Esophagus squamous epithelium (tissue), 5 donors: ENCODE measurements at places on chromosomes 13 and 19.

DNA sequence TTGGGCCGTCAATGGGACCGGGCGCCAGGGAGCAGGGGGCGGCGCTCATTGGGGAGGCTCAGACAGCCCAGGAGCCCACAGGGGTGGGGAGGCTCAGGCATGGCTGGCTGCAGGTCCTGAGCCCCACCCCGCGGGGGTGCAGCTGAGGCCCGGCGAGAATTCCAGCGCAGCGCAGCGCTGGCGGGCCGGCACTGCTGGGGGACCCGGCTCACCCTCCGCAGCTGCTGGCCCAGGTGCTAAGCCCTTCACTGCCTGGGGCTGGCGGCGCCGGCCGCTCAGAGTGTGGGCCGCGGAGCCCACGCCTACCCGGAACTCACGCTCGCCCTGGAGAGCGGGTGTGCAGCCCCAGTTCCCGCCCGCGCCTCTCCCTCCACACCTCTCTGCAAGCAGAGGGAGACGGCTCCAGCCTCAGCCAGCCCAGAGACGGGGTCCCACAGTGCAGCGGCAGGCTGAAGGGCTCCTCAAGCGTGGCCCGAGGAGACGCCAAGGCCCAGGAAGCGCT lies 1227.4 kb downstream of the PCDH17 start:
- DNase-seq = no peak

DNA sequence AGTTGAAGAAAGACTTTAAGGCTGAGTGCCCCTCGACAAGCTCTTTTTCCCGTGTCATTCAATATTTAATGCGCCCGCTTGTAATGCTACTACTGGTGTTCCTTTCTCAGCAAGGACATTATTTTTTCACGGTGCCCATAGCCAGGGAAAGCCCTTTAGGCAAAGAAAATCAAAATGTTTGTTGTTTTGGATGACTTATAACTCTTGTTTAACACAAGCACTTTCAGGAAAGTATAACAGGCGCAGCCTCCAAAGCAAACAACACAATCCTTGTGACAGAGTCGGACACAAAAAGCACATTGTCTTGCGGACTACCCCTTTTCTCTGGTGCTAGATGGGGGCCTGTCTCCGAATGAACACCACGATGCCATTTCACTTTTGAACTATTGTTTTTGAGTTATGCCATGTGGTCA lies 12.4 kb downstream of the ZIC5 start:
- no peak for DNase-seq

DNA sequence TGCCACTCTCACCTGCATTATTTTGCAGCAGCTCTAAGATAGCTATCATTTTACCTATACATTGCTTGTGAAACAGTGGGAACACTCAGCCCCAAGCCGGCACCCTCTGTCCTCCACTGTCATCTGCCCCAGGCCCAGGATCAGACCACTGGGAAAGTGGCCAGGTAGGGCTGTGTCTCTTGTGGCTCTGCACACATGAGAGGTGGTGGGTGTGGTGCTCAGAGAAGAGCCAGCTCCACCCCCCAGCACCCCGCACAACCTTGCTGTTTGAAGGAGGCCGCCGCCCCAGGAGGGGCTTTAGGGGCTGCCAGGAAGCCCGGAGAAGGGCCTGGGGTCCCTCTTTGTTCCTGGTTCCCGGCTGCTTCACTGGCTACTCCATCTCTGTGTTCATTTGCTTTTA lies 26.6 kb downstream of the PPP1R37 start:
- no peak for DNase-seq

- DNase-seq = no peak
Observed at GRCh38 chr19:6076675-6077463, 33.4 kb downstream of the RFX2 start.

DNA sequence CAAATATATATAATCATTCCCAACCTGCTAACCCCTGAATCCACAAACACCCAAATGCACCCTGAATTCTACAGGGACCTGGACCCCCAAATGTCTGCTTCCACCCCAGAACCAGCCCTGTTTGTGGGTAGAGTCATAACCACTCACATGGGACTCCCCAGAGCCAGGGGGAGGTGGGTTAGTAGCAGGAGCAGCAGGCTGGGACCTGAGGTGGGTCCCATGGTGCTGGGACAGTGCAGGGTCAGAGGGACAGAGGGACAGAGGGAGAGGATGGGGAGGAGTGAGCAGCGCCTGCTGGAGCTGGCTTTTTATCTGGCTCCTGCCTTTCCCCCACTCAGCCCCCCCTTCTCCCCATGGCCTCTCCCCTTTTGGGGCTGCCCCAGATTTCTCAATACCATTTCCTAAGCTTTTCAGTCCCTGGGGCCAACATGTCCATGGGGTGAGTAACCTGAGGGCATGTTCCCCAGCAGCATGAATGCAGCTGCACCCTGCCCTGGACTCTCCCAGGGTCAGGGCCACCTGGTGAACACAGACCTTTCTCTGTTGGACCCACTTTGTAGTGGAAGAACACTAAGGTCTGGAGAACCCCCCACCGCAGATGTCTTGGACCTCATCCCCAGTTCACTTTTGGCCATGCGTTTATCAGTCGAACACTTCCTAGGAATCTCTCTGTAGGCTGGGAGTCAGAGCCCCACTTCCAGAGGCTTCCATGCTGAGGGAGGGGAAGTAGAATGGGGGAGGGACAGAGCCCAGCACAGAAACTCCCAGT lies at the start of gene C3:
Gene C3 (minus strand): TSS at position 282 of the 769 bp plus-strand sequence. CDS start 61 bp downstream, at position 221.
- no peak for DNase-seq

GRCh38 chr13:35866801-35867200 lies 264.4 kb downstream of the DCLK1 start:
- no peak for DNase-seq

DNA sequence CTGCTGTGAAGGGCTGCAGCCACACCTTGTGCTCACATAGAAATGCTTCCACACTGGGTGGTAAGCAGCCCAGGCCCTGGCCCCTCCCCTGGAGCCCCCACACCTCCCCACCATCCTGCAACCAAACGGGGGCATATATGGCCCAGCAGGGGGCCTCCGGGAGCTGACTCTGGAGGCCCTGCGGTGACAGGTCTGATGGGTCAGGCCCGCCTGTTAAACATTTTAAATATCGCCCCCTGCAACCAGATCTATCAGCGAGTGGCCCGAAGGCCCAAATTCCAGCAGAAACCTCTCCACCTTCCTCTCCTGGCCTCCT lies 48.0 kb upstream of the KATNAL1 start:
- no peak for DNase-seq

GRCh38 chr13:35681685-35682084 lies 205.2 kb upstream of the MAB21L1 start:
- no peak for DNase-seq

DNA sequence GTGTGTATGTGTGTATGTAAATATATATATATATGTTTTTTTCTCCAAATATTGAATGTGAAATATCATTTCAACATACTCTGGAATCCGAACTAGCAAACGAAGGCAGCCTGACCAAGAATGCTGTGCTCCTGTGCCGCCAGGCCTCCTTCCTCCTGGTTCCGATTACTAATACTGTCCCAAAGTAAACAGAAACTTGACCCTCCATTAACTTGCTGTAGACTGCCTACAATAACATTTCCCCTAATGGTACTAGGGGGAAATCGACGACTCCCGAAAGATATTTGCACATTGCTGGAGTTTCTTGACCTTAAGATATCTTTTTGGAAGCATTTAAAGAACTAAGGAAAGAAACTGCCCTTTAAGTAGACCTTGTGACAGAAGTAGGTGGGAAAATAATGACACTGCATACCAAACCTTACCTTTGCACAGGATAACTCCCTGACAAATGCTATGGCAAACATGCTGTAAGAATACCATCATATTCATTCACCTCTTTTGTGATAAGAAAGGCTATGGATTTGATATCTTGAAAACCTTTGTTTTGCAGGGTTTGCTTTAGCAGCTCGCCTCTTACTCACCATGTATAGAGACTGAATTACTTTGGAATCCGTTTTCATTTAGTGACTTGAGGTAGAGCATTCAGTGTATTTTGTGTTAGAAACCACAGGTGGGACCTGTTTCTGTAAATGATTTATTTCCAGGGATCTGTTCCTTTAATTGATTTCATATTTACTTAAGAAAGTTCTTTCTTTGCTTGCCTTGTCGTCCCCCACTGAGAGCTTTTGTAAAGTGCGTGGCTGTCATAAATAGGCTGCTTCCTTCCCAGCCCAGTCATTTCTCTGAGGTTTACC lies 80.1 kb downstream of the KLF5 start:
- DNase-seq = no peak

GRCh38 chr13:39144941-39145533 lies 106.8 kb downstream of the NHLRC3 start:
- no peak for DNase-seq

DNA sequence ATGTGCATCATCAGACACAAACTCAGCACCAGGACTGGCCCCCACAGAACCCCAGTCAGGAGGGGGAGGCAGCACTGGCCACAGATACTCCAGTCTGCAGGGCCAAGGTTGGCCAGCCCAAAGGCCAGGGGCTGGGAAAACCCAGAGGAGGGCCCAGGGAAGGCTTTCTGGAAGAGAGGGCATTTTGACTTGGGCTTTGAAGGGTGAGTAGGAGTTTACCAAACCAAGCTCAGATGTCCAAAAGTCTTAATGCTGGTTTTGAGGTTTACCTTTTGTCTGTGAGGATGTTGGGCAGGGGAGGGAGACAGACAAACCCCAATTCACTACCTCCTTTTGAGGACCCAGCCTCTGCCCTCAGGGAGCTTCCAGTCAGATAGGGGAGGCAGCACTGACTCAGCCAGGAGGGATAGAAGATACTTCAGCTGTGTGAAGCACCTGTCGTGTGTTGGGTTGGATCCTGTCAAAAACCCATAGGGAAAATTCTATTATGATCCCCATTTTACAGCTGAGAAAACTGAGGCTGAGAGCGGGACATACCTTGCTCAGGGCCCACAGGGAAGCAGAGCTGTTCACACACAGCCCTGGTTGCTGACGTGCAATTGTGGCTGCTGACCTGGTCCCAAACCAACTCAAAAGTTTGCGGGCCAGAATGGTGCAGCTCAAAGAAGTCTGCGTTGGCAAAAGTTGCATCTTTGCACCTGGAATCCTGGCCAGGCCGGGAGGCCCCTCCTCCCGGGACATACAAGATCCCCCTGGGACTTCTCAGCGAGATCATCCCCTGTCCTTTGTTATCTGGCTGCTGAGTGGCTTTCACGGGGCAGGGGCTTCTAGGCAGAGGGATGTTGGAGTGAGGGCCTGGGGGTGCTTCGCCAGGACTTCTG lies 13.1 kb downstream of the CILP2 start:
- DNase-seq = no peak

DNA sequence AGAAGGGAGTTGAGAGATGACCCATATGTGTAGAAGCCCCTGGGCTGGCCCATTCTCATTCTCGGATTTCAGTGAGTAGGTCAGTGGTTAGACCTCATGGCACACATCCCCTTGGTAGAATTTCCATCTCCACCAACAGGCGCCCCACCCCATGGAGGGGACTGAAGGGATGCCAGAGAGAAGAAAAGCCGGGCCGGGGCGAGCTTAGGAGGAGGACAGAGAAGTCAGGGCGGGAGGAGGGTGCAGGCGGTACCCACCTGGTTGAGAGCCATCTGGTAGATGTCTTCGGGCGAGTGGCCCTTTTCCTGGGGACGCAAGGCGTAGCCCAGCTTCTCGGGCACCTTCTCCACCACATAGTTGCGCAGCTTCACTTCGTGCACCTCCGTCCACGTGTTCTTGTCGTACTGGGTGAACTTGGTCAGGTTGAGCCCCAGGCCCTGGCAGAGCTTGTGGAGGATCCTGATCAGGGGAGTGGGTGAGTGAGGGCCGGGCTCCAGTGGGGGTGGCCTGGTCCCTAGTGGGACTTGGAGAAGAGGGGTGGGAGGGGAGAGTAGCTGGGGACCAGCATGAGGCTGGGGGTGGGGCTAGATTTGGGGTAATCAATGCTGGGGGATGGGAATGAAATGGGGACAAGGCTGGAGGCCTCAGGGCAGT lies 2.5 kb downstream of the IL4I1 start:
- DNase-seq = no peak

GRCh38 chr13:72700509-72700908 lies 26.9 kb downstream of the MZT1 start:
- DNase-seq = no peak

GRCh38 chr13:42369071-42369797 lies 97.3 kb downstream of the AKAP11 start:
- no peak for DNase-seq

- DNase-seq = no peak
Observed at GRCh38 chr13:31631746-31632145, 107.6 kb upstream of the RXFP2 start.

GRCh38 chr13:98026457-98026857 lies 73.0 kb downstream of the IPO5 start:
- no peak for DNase-seq

DNA sequence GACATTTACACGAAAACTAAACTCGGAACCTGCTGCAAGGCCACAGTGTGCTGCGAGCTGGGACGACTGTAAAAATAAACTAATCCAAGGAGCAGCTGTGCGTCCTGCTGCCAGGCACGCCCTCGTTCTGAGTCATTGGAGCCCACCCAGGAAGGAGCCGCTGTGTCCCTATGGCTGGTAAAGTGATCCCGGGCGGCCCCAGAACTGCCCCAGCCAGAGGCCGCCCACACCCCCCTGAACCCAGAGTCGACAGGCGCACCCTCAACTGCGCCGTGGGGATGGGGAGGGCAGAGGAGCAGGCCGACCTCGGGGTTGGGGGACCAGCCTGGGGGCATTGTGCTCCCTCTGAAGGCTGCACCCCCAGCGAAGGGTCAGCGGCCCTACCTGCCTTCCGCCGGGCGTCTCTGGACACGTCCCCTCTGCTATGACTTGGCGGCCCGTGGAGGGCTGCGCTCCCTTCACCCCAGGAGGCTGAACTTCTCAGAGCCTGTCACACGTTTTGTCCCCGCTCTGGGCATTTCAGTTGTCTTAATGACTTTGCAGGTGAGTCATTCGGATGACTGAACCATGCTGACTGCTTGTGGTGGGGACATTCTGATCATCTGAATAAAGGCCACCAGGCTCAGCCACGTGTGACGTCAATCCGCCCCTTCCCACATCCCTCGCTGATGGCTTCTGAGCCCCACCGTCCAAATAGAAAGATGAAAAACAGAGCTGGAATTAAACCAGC lies 42.7 kb downstream of the ADPRHL1 start:
- DNase-seq = no peak

GRCh38 chr13:111363591-111363990 lies 43.1 kb downstream of the TEX29 start:
- no peak for DNase-seq
